ENCODE measurements at places on chromosomes 16 and 17. TPM values are rescaled to one million over a fixed set of nuclear protein-coding genes. Genes with fewer than 3 reads are reported as not detected.
A peak's percentile ranks its signal among the peaks of the same experiment; 100 is the strongest.

DNA sequence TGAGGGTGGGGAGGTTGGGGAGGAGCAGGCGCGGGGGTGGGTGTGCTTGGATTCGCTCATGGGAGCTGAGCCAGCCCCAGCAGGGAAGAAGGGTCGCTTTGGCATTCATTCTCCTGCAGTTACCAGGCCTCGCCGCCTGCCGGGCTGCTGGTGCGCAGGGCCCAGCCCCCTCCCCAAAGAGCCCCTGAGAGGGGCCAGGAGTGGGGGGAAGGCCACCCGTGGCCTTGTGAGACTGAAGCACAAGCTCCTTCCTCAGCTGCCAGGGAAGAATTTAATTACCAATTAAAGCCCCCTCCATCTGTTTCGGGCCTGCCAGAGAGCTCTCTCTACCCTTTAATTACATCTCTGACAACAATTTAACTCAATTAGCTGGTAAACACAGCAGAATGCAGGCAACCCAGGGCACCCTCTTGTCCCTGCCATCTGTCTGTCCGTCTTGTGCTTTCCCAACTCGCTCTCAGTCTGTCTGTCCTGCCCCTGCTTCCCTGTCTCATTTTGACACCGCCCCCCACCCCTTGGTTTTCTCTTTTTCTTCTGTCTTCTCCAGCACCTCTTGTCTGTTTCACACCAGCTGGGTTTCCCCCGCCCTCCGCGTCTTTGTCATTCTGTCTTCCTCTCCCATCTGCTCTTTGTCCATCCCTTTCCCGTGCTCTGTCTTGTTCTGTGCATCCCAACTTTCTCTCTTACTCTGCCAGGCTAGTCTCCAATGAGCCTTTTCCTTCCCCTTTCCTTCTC is 32.7 kb downstream of the CDK5RAP3 start:
- H3K27ac ChIP-seq: peak overlapping the region; percentile 46
- peak overlapping the region; percentile 37 for H3K4me3 ChIP-seq
- peak; percentile 69 for DNase-seq

- no peaks in the 10 kb centered on the region for H3K36me3 ChIP-seq
- no peak overlapping the region for H3K27ac ChIP-seq
- H3K4me3 ChIP-seq: no peak overlapping the region
- DNase-seq: peak; percentile 83
Measured at GRCh38 chr17:13306310-13306962, 288.6 kb upstream of the ELAC2 start.

- H3K4me3 ChIP-seq: no peak overlapping the region
- peak; percentile 88 for DNase-seq
- H3K4me1 ChIP-seq: peaks cover 6% of the 10 kb centered on the region
- H3K36me3 ChIP-seq: no peaks in the 10 kb centered on the region
- H3K27me3 ChIP-seq: 0 out of 2 replicates have a peak, but pooled peaks cover 6% of the 10 kb centered on the region
Measured at GRCh38 chr16:30054959-30055553, 10.5 kb upstream of the ALDOA start.

DNA sequence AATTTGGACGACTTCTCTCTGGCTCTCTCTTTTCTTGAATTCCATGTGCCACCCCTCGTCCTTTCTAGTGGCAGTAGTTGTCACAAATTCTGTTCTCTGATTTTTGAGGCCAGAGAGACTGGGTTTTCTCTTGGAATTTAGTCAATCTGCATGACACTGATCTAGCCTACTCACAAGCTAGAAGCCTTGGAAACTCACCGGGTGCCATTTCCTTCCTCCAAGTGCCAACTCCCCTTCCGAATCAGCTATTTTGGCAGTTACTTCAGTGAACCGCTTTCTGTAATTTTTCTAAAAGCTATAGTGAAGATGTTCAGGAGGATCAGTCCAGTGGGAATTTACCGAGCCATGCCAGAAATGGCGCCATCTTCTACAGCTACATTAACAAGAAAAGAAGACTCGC is 228.9 kb downstream of the PMP22 start:
- H3K27ac ChIP-seq: 0 out of 2 replicates have a peak overlapping the region, but pooled peaks have one; percentile 63
- H3K36me3 ChIP-seq: no peaks in the 10 kb centered on the region
- DNase-seq: peak; percentile 71
- no peak overlapping the region for H3K4me3 ChIP-seq

DNA sequence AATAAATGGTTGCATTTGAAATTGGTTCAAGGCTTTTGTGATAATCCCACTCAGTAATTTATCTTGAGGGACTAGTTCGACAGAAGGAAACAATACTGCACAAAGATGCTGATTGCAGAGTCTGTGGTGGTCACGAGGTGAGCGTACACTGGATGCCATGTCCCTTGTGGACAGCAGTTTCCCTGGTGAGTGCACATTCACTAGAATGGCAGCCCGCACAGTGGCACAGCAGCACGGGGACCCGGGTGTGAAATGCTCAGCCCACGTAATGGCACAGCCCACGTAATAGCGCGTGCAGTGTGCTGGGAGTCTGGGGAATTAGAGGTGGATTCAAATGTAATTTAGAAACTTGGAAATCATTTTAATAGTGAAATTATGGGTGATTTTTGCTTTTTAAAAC is 154.0 kb downstream of the LGALS9B start:
- H3K4me1 ChIP-seq: no peaks in the 10 kb centered on the region
- 0 out of 2 replicates have a peak, but pooled peaks cover 2% of the 10 kb centered on the region for H3K36me3 ChIP-seq
- H3K27ac ChIP-seq: no peak overlapping the region
- DNase-seq: no peak
- no peak overlapping the region for H3K4me3 ChIP-seq

DNA sequence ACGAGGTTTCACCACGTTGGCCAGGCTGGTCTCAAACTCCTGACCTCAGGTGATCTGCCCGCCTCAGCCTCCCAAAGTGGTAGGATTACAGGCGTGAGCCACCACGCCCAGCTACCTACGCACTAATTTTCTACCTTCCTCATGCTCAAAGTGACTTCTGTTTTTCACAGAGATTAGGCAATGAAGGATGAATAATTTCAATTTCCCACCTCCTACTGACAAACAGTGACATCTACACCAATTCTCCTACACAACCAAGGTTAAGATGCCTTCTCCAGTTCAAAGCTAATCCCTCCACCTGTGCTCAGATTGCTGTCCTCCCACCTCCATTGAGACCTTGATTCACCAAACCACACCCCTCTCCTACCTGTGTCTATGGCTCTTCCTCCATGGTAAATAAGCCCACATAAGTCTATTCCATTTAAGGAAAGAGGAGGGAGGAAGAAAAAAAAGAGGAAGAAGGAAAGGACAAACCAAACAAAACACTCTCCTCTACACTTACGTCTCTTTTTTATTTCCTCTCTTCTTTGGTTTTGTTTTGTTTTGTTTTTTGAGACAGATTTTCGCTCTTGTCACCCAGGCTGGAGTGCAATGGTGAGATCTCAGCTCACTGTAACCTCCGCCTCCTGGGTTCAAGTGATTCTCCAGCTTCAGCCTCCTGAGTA is 5.5 kb upstream of the MED11 start:
- no peak overlapping the region for H3K4me3 ChIP-seq
- no peaks in the 10 kb centered on the region for H3K4me1 ChIP-seq
- no peaks in the 10 kb centered on the region for H3K36me3 ChIP-seq
- no peak for DNase-seq

- H3K27me3 ChIP-seq: no peaks in the 10 kb centered on the region
- DNase-seq: no peak
- peaks cover 65% of the 10 kb centered on the region for H3K4me1 ChIP-seq
- no peak overlapping the region for H3K27ac ChIP-seq
- H3K36me3 ChIP-seq: no peaks in the 10 kb centered on the region
Measured at GRCh38 chr16:49837688-49838410, 18.1 kb downstream of the ZNF423 start.

EFNB3 gene
- total RNA-seq: 7.7 TPM

POLG2 gene
- 19.8 TPM for total RNA-seq

All from GM23338 (cell line).